ENCODE measurements at places on chromosomes 1 and 21.

GRCh38 chr1:218377143-218377660, 32.1 kb downstream of the TGFB2 start:
- no peak for DNase-seq

GRCh38 chr1:40806731-40807695, 23.4 kb downstream of the KCNQ4 start:
- no peak for DNase-seq

DNA sequence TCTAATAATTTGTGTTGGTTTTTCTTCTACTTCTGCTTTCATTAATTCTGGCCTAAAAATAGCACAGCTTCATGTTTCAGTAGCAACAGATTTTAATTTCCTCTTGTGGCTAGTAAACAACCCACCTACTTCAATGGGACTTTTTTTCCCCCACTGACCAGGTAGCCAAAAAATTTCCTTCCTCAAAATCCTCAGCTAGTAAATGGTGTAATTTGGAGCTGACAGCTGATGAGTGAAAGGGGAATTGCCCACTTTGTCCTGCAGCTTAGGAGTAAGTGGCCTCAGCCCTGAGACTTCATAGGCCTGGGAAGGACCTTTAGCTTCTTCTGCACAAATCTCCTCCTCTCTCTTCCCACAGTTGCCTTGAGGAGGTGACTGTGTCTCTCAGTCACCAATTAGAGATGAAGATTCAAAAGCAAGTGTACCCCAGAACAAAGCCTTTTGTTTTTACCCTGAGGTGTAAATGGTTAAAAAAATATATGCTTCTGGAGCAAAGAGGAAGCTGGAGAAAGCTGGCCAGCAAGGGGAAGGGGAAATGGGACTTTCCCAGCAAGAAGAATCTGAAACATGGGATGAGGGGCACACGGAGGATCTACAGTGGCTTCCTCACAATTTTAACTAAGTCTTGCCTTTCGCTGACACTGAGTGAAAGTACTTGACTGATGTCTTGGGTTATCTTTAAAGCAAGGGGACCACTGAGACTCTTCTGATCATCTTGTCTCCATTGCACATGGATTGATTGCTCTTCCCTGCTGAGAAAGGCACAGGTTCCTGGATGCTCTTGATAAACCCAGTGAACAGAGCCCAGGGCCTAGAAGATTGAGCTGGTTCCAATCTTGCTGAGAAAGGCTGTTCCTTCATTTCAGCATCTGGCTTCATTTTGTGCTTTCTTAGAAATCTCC, 35.8 kb upstream of the VCAM1 start:
- DNase-seq, result no peak

- no peak for DNase-seq
Observed at GRCh38 chr1:200779326-200779725, 40.6 kb downstream of the CAMSAP2 start.

DNA sequence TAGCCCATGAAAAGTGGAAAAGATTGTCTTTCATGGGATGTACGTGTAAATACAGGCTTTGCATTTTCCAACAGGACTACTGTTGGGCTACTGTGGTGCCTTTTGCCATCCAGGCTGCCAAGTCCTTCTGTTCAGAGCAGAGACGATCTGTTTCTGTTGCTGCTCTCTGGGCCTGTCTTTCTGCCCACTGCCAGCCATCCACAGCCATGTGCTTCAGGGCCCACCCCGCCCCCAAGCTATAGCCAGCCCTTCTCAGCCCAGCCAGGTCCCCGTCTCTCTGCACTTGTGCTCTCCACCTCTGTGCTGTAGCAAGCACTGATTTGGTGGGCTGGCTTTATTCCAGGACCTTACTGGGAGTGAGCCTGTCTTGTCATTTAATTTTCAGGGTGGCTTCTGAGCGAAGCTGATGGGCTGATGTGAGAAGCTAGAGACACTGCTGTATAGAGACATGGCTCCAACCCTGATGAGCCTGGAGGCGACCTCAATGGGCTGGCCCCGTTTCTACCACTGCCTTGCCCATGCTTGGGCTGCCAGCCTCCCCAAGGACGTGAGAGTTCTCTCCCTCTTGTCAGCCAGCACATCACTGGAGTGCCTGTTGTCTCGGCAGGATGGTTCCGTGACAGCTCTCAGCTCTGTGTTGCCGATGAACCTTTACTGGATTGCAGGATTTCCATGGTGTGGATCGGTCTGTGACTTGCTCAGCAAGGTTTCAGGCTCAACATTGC, 137.8 kb downstream of the PEX14 start:
- DNase-seq, result no peak

DNA sequence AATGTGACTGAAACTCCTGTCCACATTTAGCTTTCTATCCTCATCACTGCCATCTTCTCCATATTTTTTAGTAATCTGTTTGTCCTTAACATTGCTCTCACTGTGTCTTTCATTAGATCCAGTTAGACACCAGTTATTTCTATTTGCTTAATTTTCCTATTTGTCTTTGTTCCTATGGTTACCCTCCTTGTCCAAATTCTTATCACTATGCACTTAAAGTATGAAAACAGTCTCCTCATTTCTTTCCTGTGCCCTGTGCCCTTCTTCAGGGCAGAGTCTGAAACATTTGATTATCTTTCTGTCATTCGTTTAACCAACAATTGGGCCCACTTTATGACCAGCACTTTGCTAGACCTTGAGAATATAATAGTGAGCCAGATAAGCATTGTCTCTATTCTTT, 64.2 kb downstream of the SLC30A7 start:
- DNase-seq, result no peak

DNA sequence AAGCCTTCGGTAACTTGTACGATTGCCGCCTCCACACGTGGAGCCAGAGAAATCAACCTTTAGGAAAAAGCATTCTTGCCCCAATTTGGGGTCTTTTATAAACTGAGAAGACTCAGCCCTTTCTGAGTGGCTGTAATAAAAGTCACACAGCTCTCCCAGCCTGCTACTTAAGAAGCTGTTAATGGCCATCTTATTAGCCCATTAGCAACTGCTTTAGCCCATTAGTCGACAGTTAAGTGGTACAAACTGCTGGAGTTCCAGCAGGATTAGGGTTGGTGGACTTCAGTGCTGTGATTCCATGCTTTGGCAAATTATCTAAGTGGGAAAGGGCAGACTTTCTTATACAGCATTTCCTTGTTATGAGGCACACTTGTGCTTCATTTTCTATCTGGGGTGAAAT, 461.3 kb downstream of the RPS6KC1 start:
- no peak for DNase-seq

DNA sequence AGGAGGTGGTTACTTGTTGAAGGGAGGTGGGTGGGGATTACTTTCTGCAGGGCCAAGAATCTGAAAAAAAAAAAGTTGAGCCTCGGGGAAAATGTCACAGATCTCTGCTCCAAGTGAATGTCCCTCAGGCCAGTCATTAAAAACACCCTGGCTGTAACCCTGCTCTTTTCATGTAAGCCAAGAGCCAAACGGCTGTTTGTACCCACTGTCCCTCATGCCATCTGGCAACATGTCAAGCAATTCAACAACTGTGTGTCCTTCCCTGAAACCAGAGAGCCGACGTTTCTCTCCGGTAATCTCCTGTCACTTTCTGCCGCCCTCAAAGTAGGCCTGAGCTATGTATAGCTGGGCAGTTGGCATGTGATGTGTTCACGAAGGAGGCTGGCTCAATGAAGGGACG, 14.7 kb downstream of the CASQ2 start:
- DNase-seq, result no peak

DNA sequence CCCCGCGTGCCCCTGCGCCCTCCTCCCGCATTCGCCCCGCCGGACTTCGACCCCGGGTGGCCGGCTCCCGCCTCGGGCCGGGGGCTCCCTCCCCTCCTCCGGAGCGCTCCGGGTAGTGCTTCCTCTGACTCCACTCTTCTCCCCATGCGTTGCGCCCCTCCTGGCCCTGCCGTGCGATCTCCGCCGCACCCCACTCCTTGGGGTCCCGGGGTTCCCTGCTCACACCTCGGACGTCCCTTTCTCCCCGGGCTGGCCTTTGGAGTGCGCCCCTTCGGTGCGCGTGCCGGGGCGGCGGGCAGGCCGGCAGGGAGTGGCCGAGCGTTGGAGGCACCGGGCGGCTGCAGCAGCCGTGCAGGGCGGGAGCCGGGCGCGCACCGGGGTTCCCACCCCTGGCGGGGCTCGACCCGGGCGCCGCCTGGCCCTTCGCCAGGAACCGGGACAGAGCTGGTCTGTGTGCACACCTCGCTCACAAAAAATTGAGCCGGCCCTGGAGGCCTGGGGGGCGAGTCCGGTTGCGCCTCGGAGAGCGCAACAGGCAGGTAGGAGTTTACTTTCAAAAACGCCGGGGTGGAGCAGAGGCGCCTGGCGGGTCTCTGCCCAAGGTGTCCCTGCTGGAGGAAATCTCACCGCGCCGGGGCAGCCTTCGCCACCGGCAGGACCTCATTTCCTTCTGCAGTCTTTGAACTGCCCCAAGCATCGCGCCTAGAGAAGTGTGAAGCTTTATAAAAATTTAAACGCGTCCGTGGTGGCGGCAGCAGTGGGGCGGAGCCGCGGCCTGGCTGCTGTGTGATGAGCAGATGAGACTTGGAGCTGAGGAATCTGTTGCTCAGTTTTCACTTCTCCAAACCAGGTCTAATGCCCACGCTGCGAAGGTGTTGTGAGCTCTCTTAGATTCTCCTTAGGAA, 650 bp downstream of the VANGL1 start:
- peak; percentile 70 for DNase-seq
